Tibial nerve (tissue), 4 donors: ENCODE measurements at places on chromosomes 12 and 14. TPM values are rescaled to one million over a fixed set of nuclear protein-coding genes. Genes with fewer than 3 reads are reported as not detected.

DNA sequence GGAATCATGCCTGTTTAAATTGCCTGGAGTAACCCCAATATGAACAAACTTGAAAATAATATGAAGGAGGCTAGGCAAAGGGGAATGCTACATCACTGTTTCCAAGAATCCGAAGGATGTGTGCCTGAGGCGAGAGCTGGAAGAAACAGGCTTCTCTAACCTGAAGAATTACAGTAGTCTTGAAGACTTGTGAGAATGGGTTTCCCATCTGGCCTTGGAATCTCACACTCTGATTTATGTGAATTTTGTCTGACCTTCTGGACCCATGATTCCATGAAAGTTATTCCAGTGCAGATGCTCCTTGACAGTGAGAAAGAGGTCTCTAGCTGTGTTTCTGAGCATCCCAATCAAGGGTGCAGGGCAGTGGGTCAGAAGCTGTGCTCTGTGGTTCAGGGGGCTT, 122.1 kb upstream of the PARP11 start:
- H3K27ac ChIP-seq: no peak overlapping the region
- no peak overlapping the region for H3K4me3 ChIP-seq
- no peak for DNase-seq
- no peaks in the 10 kb centered on the region for H3K36me3 ChIP-seq

DNA sequence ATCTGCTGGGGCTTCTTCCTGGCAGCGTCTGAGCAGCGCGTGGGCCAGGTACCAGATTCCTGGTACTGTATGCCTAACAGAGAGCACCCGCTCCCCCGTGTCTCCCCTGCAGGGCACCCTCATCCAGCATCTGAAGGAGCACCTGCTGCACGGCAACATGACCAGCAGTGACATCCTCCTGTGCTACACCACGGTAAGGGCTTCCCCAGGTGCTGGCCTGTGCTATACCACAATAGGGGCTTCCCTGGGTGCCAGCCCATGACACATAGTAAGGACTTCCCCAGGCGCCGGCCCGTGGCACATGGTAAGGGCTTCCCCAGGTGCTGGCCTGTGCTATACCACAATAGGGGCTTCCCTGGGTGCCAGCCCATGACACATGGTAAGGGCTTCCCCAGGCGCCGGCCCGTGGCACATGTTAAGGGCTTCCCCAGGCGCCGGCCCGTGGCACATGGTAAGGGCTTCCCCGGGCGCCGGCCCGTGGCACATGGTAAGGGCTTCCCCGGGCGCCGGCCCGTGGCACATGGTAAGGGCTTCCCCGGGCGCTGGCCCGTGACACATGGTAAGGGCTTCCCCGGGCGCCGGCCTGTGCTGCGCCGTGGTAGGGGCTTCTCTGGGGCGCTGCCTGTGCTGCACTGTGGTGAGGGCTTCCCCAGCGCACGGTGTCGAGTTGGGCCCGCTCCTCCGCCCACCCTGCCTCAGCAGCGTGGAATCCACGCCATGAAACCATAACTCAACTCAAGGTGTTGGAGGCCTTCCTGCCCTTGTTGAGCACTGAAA, 49.3 kb downstream of the AACS start:
- no peak overlapping the region for H3K4me3 ChIP-seq
- no peaks in the 10 kb centered on the region for H3K27me3 ChIP-seq
- H3K4me1 ChIP-seq: no peaks in the 10 kb centered on the region
- H3K27ac ChIP-seq: no peak overlapping the region
- DNase-seq: no peak

DNA sequence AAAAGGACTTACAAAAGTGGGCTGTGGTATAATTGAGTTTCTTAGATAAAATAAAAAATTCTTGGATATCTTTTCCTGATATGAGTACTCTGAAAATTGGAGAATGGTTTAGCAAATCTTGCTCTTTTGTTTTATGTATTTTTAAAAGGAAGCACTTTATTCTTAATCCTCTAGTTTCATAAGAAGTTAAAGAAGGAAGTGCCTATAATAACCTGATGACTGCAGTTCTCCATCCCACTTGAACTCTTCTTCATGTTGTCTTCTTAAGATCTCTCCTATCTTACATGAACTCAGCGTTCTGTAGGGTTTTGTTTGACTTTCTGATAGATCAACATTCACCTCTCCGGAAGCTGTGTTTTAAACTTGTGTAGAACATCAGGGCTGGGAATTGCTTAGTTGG, 271.0 kb downstream of the ERC1 start:
- H3K4me3 ChIP-seq: no peak overlapping the region
- H3K27me3 ChIP-seq: no peaks in the 10 kb centered on the region
- no peak for DNase-seq
- no peaks in the 10 kb centered on the region for H3K4me1 ChIP-seq
- H3K36me3 ChIP-seq: no peaks in the 10 kb centered on the region

DNA sequence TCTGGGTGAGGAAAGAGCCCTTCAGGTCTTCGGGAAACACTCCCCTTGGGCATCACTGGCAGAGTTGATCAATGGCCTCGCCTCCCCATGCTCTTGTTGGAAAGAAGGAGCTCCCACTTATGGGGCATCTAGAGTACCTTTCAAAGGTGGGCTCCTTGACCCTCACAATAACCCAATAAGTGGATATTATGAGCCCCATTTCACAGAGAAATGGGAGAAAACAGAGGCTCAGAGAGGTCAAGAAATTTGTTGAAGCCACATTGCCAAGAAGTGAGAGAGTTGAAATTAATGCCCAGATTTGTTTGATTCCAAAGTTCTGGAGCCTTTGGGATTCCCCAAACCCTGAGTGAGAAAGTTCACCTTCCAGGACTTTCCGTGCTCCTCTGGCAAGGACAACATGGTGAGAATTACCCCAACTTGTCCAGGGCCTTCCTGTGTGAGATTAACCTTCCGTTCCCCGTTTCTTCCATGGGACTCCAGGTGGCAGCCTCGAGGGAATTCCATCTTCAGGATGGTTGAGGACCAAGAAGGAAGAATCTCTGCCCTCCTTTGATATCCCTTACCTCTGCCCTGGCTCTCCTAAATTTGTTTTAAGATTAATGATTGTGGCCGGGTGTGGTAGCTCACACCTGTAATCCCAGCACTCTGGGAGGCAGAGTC, 7.5 kb upstream of the CHD4 start:
- peaks cover 19% of the 10 kb centered on the region for H3K4me1 ChIP-seq
- peak overlapping the region; percentile 94 for H3K27ac ChIP-seq
- no peak overlapping the region for H3K4me3 ChIP-seq
- no peaks in the 10 kb centered on the region for H3K27me3 ChIP-seq
- H3K36me3 ChIP-seq: no peaks in the 10 kb centered on the region

GRCh38 chr12:22856178-22856577, 231.2 kb downstream of the ETNK1 start:
- no peaks in the 10 kb centered on the region for H3K27me3 ChIP-seq
- H3K4me3 ChIP-seq: no peak overlapping the region
- no peaks in the 10 kb centered on the region for H3K4me1 ChIP-seq
- no peak overlapping the region for H3K27ac ChIP-seq
- DNase-seq: no peak

DNA sequence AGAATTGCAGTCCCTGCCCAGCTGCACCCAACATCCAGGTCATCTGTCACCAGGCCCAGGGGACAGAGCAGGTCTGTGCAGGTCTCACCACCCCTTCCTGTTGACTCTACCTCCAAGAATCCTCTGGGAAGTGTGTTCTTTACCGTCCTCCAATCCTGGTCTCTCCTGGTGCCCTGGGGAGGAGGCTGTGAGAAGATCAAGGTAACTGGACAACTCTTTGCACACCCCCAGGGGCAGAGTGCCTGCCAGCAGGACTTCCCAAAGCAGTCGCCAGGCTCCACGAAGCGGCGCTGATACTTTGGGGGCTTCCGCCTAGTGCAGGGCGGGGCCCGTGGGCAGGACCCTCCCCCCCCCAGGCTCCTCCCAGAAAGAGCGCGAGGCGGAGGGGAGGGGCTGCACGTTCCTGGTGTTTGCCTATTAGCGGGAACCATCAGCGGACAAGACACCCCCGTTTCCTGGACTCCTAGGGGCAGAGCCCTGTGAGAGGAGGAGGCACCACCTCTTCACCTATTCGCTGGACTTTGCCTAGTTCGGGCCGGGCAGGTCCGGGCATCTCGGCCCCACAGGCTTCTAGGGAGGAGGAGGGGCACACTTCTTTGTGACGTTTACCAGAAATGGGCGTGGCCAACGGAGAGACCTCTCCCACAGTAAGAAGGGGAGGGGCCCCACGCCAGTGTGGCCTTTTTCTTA, 918.0 kb downstream of the AACS start:
- no peaks in the 10 kb centered on the region for H3K4me1 ChIP-seq
- H3K27me3 ChIP-seq: no peaks in the 10 kb centered on the region
- no peak overlapping the region for H3K27ac ChIP-seq
- H3K4me3 ChIP-seq: peak overlapping the region; percentile 28

DNA sequence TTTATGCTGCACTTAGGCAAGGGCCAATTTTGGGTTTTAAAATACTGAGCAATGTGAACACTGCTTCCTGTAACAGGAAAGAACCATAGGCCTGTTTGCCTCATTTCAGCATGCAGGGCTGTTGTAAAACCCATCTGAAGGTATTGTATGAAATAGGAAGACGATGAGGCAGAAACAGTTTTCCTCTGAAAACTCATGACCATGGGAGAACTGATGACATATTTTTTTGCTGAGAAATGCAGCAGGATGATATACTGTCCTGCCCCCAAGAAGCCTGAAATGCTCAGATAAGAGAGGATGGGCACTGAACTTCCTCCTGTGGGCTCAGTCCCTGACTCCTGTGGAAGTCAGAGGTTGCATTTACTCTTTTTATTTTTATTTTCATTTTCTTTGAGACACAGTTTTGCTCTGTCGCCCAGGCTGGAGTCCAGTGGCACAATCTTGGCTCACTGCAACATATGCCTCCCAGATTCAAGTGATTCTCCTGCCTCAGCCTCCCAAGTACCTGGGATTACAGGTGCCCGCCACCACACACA, 17.4 kb downstream of the PYGL start:
- H3K27me3 ChIP-seq: no peaks in the 10 kb centered on the region
- no peaks in the 10 kb centered on the region for H3K4me1 ChIP-seq
- H3K4me3 ChIP-seq: no peak overlapping the region
- DNase-seq: no peak
- H3K27ac ChIP-seq: peak overlapping the region; percentile 63
- no peaks in the 10 kb centered on the region for H3K36me3 ChIP-seq

DNA sequence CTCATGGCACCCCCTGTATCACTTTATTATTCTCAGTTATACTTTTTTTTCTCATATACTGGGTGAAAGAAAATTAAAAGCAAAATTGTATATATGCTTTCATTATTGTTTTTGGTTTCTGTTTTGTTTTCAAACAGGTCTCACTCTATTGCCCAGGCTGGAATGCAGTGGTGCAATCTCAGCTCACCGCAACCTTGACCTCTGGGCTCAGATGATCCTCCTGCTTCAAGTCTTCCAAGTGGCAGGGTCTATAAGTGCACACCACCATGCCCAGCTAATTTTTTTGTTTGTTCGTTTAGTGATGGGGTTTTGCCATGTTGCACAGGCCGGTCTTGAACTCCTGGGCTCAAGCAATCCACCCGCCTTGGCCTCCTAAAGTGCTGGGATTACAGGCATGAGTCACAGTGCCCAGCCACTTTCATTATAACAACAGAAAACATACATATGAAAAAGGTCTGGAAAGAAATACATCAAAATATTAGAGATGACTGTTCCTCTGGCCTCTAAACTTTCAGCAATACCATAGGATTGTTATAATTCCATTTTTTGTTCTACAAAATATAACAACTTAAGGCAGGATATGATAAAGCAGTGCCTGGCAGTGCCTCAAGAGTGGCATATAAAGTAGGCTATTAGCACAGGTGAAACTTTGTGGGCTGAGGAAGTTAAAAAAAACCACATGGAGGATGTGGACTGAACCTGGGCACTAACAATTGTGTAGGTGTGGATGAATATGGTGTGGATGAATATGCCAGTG, 5.8 kb upstream of the NTN4 start:
- H3K4me3 ChIP-seq: no peak overlapping the region
- H3K36me3 ChIP-seq: no peaks in the 10 kb centered on the region
- DNase-seq: no peak
- no peaks in the 10 kb centered on the region for H3K4me1 ChIP-seq

DNA sequence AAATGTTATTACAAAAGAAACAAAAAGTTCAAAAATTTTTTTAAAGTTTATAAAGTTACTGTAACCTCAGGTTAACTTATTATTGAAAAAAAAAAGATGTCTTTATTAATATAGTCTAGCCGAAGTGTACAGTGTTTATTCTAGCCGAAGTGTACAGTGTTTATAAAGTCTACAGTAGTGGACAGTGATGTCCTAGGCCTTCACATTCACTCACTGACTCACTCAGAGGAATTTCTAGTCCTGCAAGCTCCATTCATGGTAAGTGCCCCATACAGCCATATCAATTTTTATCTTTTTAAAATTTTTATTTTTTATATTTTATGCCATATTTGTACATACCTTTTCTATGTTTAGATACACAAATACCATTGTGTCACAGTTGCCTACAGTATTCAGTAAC, 10.4 kb downstream of the ATG2B start:
- no peak for DNase-seq
- H3K4me1 ChIP-seq: no peaks in the 10 kb centered on the region
- H3K36me3 ChIP-seq: peaks cover 8% of the 10 kb centered on the region
- H3K27me3 ChIP-seq: no peaks in the 10 kb centered on the region
- H3K27ac ChIP-seq: no peak overlapping the region
- no peak overlapping the region for H3K4me3 ChIP-seq

GRCh38 chr12:30979371-30980259, 53.1 kb downstream of the TSPAN11 start:
- no peak overlapping the region for H3K27ac ChIP-seq
- DNase-seq: no peak
- H3K36me3 ChIP-seq: no peaks in the 10 kb centered on the region
- H3K4me3 ChIP-seq: no peak overlapping the region

DNA sequence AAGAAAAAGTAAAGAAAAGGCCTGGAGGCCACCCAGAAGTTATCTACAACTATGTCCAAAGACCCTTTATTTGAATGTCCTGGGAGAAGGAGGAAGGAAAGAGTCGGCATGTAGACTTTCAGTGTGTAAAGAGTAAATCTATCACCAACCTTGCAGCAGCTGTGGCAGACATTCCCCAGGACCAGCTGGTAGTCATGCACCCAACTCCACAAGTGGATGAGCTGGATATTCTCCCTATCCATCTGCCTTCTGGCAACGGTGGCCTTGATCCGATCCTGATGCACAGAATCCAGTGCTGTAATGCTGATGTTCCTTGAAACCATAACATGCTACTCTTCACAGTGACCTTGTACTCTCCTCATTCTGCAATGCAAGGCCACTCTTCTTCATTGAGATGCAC, 27.3 kb downstream of the KRT76 start:
- no peaks in the 10 kb centered on the region for H3K27me3 ChIP-seq
- no peak for DNase-seq
- H3K4me1 ChIP-seq: no peaks in the 10 kb centered on the region
- no peaks in the 10 kb centered on the region for H3K36me3 ChIP-seq

GRCh38 chr12:55829967-55830600, 697 bp upstream of the DNAJC14 start:
- DNase-seq: no peak
- peak overlapping the region; percentile 78 for H3K4me3 ChIP-seq
- H3K36me3 ChIP-seq: no peaks in the 10 kb centered on the region

GRCh38 chr14:102768223-102769048, 8.8 kb upstream of the TRAF3 start:
- H3K4me1 ChIP-seq: no peaks in the 10 kb centered on the region
- peak; percentile 27 for DNase-seq
- no peaks in the 10 kb centered on the region for H3K36me3 ChIP-seq
- H3K27ac ChIP-seq: no peak overlapping the region
- no peaks in the 10 kb centered on the region for H3K27me3 ChIP-seq
- no peak overlapping the region for H3K4me3 ChIP-seq

TMEM63C gene
- total RNA-seq: not detected

SMOC1 gene
- 12.7 TPM for total RNA-seq

R3HDM2 gene
- total RNA-seq: 31.0 TPM

CATSPERB gene
- not detected for total RNA-seq

GLI1 gene
- 61.0 TPM for total RNA-seq

COL2A1 gene
- not detected for total RNA-seq

AGAP2 gene
- 3.1 TPM for total RNA-seq
